ENCODE measurements at places on chromosomes 12 and 14. TPM values are rescaled to one million over a fixed set of nuclear protein-coding genes. Genes with fewer than 3 reads are reported as not detected.

Gene MSI1
- total RNA-seq, result 1.7 TPM

Gene CLEC14A
- 16.4 TPM for total RNA-seq

Gene PTPRB
- total RNA-seq, result 20.3 TPM

- no peak for DNase-seq
These were observed 908.4 kb upstream of the NOVA1 start for GRCh38 chr14:27506272-27506671.

Gene PTPN6
- 30.6 TPM for total RNA-seq

GRCh38 chr14:75578786-75579337, 442 bp downstream of the FLVCR2 start:
- DNase-seq, result peak; percentile 46

DNA sequence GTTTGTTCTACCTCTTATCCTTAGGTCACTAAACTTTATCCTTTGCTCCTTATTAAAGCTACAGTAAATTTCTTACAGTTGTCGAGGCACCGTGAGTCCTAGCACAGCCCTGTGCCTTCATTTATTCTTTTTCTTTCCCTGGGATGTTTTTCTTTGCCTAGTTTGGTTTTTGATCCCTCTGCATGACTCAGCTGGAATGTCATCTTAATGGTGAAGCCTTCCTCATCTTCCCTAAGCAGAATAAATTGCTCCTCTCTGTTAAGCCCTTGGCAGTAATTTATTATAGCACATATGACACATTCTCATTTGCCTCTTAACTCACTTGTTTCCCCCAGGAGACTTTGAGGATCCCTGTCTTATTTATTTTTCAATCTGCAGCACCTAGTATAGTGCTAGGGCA, 16.6 kb downstream of the ACTR10 start:
- no peak for DNase-seq

DNA sequence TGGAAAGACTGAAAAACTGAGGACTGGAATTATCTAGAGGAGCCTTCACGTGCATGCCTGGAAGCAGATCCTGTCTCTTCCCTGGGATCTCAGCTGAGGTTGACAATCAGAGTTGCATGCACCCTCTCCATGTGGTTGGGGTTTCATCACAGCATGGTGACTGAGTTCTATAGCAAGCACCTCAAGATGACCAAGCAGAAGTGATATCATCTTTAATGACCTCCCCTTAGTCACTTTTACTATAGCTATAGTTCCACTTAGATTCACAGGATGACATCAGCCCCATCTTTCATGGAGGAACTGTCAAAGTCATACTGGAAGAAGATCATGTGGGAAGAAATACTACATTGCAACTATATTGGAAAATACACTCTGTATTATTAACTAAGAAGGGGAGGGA, 105.8 kb upstream of the ATXN7L3B start:
- DNase-seq, result no peak

GRCh38 chr12:132506328-132507160, 16.6 kb downstream of the FBRSL1 start:
- peak; percentile 74 for DNase-seq

- no peak for DNase-seq
These were observed 69.8 kb downstream of the ALG10B start for GRCh38 chr12:38386205-38386985.

Gene TSPAN9
- 50.0 TPM for total RNA-seq

DNA sequence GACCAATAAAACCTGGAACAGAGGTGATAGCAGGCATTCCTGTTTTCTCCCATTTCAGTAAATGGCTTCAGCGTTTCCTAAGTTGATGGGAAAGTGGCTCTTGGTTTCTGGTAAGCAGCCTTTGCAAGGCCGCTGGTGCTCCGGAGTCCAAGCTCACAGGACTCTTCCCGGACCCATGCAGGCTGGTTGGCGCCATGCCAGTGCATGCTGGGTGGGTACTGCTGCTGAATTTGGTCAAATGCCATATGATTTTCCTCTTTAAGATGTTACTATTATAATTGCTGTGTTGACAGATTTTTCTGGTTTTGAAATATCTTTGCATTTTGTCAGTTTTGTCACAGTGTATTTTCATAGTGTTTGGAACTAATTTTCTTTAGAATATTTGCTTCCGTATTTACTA, 27.7 kb downstream of the PPP2R5C start:
- no peak for DNase-seq

Gene MIP
- total RNA-seq, result not detected

Gene SMIM41
- total RNA-seq, result 30.2 TPM
